ENCODE measurements at places on chromosomes 2 and 18.

DNA sequence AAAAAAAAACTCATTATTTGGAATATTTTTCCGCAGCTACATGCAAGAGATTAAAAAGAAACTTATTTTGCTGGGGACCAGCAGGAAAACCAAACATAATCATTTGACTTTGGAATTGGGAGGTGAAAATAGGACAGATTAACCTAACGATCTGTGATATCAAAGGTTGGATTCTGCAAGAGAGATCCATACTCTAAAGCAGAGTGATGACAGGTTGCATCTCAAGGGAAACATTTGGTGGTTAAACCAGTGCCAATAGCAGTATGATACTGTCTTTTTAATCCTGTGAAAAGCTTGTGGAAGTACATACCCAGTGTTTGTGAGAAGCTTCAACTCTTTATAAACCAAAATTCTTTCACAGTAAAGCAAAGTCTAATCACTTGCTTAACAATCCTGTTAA is 5.3 kb upstream of the IKZF2 start:
- no peak for DNase-seq

DNA sequence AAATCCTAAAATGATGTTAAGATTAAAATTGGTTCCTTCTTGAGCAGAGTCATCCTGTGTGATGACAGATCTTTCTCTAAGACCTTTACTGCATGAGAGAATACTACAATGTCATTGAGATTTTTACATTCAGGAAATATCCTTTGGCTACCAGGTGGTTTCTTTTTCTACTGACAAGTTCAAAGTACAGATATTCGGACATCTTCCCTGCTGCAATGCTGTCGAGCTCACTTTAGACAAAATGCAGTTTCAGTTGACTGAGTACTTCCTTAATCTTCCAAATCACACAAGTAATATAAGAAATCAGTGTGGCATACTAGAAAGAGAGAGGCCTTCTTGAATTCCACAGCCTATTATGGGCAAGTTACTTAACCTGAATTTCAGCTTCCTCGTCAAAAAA is 207.9 kb upstream of the ACVR2A start:
- DNase-seq = no peak

GRCh38 chr2:20595439-20596192 is 55.3 kb downstream of the HS1BP3 start:
- no peak for DNase-seq

- no peak for DNase-seq
These were observed 9.9 kb downstream of the ARPC2 start for GRCh38 chr2:218226903-218227302.

DNA sequence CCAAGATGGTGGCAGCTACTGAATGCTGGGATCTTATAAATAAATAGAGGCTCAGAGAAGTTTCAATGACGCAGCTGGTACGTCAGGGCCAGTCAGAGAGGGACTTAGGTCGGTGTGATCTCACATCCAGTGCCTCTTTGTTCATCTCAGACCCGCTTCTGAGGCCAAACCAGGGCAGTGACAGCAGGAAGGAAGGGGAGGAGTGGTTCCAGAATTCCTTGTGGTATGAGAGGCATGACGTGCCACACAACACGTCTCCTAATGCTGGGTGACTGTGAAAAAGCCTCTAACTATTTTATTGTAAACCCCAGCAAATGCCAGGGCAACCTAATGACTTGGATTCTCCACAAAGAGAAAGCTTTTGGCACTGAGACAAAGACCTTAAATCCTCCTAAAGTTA is 423.3 kb downstream of the LPIN1 start:
- no peak for DNase-seq
